Stimulated activated CD8-positive, alpha-beta memory T cell treated with anti-CD3 and anti-CD28 coated beads, Interleukin-2, amount 100 ng/mL, for 1 hour (primary cell): ENCODE measurements at places on chromosomes 4 and X.

- no peak for DNase-seq
These were observed 31.1 kb downstream of the FGFBP1 start for GRCh38 chr4:15907430-15907829.

DNA sequence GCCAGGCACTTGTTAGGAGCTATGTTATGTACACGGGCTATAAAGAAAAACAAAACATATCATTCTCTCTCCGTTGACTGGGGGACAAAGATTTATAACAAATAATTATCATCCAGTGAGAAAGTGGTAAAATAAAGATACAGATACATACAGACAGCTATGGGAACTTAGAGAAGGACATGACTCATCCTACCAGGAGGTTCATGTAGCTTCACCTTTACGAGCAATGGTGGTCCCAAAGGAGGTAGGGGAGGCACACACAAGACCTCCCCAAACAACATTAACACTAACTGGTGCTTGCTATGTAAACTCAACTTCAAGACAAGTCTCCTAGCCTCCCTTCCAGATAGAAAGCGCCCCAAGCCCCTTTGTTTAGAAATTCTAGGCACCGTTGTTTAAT is 8.9 kb downstream of the AMBN start:
- no peak for DNase-seq

- DNase-seq = no peak
These were observed 750.2 kb upstream of the HS3ST1 start for GRCh38 chr4:12178614-12179610.

DNA sequence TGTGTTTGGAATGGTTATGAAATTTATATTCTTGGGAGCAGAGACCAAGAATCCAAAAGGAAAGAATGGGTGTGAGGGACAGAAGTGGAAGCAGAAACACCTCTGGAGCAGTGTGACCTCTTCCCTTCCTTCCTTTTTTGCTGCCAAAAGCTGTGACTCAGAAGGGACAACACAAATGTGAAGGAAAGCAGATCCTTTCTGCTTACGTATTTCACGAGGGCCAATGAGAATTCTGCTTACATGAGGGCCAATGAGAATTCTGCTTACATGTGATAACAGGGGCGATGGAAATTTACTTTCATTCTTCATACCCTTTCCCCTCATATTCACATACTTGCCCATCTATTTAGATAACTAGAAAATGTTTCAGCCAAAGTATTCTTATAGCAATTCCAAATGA is 404.6 kb downstream of the PRDM5 start:
- DNase-seq = no peak

DNA sequence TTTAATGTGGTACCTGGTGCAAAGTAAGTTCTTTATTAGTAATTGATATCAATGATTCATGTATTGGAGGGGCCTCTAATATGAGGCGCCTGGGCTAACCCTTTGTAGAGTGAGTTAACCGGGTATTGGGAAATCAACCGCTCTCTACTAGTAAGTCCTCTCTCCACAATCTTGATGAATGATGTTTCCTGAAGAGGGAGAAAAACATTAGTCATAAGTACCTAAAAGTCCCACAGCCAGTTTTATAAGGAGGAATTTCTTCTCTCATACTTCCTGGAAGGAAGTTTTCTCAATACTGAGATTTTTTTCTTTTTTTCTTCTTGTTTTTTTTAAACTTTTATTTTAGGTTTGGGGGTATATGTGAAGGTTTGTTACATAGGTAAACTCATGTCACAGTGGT is 62.3 kb downstream of the AGTR2 start:
- DNase-seq = no peak

- DNase-seq = no peak
These were observed 172.1 kb downstream of the CBR4 start for GRCh38 chr4:168837922-168838321.

GRCh38 chr4:181711387-181711786 is 531.8 kb upstream of the TENM3 start:
- no peak for DNase-seq

GRCh38 chr4:24464566-24464965 is 119.8 kb downstream of the DHX15 start:
- no peak for DNase-seq

- DNase-seq = no peak
These were observed 858.4 kb downstream of the ADGRL3 start for GRCh38 chr4:62058571-62058970.

GRCh38 chr4:4990329-4990728 is 28.9 kb downstream of the CYTL1 start:
- no peak for DNase-seq

DNA sequence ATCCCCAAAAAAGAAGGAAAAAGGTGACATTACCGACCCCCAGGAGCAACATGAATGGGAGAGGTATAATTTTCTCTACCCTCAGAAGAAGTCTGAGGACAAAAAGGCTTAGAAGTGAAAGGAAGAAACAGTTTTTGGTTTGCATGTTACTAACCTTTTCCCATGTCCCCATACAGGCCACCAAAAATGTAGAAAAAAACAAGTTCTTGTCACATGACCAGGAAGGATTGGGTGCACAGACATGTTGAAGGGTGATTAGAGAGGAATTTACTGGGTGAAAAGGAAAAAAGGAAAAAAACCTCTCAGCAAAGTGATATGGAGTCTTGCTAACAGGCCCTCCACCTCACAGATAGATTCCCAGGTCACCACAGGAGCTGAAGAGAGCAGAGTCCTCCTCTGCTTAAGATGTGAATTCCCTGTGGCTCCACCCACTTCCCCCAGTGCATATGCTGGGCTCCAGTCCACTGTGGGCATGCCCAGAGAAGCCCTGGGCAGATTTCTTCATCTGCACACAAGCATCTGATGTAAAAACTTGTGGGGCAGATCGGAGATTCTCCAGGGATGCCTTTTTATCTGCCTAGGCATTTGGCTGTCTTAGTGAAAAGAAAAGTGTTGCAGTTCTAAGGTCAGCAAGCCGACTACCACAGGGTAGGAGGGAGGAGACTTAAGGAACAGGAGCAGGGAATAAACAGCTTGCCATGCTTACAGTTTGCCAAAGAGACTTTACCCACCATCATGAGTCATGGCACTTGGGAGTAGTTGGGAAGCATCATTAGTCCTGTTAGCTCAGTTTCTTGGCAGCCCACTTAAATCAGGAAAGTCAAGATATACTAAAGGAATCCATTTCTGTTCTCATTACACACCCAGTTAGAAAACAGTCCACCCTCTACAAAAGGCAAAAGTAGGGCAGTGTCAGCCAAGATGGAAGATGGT is 25.0 kb upstream of the PASD1 start:
- DNase-seq = no peak

DNA sequence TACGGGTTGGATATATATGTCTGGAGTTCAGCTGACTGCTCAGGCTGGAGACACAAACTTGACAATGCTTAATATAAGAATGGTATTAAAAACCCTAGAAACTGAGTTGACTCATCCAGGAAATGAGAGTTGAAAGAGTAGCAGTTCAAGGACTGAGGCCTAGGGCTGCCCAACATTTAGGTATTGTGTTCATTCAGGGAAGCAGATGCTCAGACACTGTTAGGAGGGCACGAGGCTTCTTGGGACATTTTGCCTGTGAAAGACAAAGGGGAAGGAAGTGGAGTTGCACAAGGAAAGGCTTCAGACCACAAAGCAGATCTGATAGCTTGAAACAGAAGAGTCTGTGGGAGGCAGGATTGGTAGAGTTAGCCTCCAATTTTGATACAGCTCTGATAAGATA is 52.0 kb upstream of the HS3ST1 start:
- no peak for DNase-seq
